ENCODE measurements at places on chromosomes 2 and 18.

DNA sequence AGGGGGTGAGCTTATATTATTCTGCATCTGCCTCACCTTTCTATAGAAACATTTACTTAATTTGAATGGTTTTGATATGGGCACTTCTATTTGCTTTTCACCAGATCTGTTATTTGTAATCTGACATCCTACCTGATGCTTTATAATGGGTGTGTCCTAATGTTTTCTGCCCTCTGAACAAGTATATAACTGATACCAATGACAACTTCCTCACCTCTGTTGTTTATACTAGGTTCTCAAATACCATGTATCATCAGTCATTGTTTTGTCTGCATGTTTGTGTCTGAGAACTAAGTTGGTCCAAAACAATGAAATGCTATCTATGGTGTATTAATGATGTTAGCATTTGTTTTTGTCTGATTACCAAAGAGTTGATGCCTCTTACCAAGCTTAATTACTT lies 45.8 kb downstream of the ITGA6 start:
- peaks cover 4% of the 10 kb centered on the region for H3K36me3 ChIP-seq
- H3K4me3 ChIP-seq, result no peak overlapping the region
- no peak overlapping the region for H3K27ac ChIP-seq
- peaks cover 26% of the 10 kb centered on the region for H3K4me1 ChIP-seq
- no peak for DNase-seq

- H3K4me1 ChIP-seq, result peaks cover 5% of the 10 kb centered on the region
- H3K27me3 ChIP-seq, result no peaks in the 10 kb centered on the region
- H3K4me3 ChIP-seq, result no peak overlapping the region
- no peak for DNase-seq
Observed at GRCh38 chr18:26083099-26083498, 7.3 kb downstream of the SS18 start.

DNA sequence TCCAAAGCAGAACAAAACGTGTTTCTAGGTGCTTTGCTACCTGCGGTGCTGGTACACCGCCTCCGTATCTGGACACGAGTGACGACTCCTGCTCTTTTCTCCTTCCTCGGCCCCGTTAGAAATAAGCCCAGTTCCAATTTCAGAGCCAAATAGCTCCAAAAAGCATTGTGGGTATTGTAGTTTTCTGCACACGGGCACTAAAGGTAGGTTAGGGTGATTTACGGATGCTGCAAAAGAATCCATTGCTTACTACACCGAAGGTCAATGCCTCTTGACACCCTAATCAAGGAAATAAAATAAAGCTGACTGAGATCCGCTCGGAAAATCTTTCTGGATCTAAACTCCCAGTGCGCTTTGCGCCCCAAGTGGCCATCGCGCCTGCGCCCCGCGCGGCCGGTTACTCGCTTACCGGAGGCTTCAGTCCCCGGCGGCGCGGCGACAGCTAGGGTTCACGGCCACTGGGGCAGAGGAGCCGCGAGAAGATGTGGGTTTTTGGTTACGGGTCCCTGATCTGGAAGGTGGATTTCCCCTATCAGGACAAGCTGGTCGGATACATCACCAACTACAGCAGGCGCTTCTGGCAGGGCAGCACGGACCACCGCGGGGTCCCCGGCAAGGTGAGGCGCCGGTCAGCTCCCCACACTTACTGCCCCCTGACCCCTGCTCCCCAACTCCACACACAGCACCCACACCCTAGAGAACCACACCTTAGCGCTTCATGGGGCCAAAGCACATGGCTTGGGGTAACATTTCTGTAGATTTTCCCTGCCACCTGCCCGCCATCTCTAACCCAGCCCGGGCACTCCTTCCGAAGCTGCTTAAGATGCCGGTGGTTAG lies at the start of gene CHAC2:
Gene CHAC2 (plus strand): TSS at position 400 of the 837 bp plus-strand sequence. CDS start 83 bp downstream, at position 483.
- no peaks in the 10 kb centered on the region for H3K36me3 ChIP-seq
- H3K27ac ChIP-seq, result peak within 1 kb of the TSS; percentile 90
- no peaks in the 10 kb centered on the region for H3K27me3 ChIP-seq

DNA sequence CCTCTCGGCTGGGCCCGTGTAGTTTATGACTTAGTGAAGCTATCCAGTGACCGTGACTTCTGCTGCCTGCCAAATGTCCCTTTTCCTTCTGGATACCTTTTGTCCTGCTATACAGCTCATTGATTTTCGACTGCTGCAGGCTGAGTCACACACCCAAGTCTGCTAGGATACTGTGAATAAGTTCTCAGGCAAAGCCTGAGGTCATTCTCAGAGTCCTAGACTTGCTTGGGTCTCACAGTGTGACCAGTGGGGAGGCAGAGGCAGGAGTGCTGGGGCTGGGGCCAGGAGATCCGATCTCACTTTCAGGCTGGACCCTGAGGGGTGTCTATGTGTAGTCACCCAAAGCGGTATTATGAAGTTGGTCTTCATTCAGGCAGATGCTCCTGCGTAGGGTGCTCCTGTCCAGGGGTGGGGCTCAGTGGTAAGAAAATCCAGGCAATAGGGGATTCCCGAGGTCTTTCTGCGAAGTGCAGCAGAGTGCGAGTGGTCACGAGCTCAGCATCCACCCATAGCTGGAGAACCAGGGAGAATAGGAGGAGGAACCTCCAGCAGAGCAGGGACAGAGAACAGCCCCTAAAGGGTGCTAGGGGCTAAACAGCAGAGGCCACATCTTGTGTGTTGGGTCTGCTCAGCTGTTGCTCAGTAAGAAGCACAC lies 268.6 kb upstream of the NCKAP5 start:
- no peak for DNase-seq
- H3K36me3 ChIP-seq, result no peaks in the 10 kb centered on the region
- H3K27ac ChIP-seq, result no peak overlapping the region
- no peaks in the 10 kb centered on the region for H3K4me1 ChIP-seq
- no peak overlapping the region for H3K4me3 ChIP-seq

- no peak overlapping the region for H3K4me3 ChIP-seq
- H3K27ac ChIP-seq, result no peak overlapping the region
- no peaks in the 10 kb centered on the region for H3K4me1 ChIP-seq
- no peaks in the 10 kb centered on the region for H3K36me3 ChIP-seq
- H3K27me3 ChIP-seq, result no peaks in the 10 kb centered on the region
Observed at GRCh38 chr18:62054929-62055498, 131.8 kb downstream of the PIGN start.

DNA sequence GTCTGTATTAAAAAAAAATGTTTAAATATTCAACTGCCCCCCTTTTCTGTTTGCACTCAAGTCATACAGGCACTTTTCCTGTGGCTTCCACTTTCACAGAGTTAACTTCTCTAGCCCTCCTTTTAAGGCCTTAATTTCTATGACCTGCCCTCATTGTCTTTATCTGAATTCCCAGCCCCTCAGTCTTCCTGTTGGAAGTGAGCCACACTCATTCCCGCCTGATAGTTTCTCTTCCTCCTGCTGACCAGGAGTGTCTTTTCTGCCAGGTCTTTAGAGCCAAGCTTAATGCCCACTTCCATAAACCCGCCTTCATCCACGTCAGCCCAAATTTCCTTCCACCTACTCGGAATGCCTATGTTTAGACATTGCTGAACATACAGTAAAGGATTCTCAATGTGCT lies 10.5 kb downstream of the COPS8 start:
- no peaks in the 10 kb centered on the region for H3K27me3 ChIP-seq
- no peak overlapping the region for H3K4me3 ChIP-seq
- H3K27ac ChIP-seq, result no peak overlapping the region
- H3K36me3 ChIP-seq, result peaks cover 10% of the 10 kb centered on the region

- DNase-seq, result no peak
- H3K4me3 ChIP-seq, result no peak overlapping the region
- no peaks in the 10 kb centered on the region for H3K27me3 ChIP-seq
Observed at GRCh38 chr2:219155054-219155644, 5.5 kb downstream of the NHEJ1 start.

GRCh38 chr2:205297846-205298245 lies 384.5 kb upstream of the NRP2 start:
- no peak overlapping the region for H3K4me3 ChIP-seq
- no peak for DNase-seq
- no peaks in the 10 kb centered on the region for H3K4me1 ChIP-seq
- H3K27ac ChIP-seq, result no peak overlapping the region

- no peaks in the 10 kb centered on the region for H3K36me3 ChIP-seq
- H3K27ac ChIP-seq, result no peak overlapping the region
- H3K4me3 ChIP-seq, result no peak overlapping the region
- H3K27me3 ChIP-seq, result no peaks in the 10 kb centered on the region
- DNase-seq, result no peak
- H3K4me1 ChIP-seq, result no peaks in the 10 kb centered on the region
Observed at GRCh38 chr2:19059076-19059475, 299.3 kb downstream of the OSR1 start.

- H3K27me3 ChIP-seq, result no peaks in the 10 kb centered on the region
- H3K4me1 ChIP-seq, result peaks cover 49% of the 10 kb centered on the region
- no peak overlapping the region for H3K4me3 ChIP-seq
- H3K27ac ChIP-seq, result peak overlapping the region; percentile 77
- H3K36me3 ChIP-seq, result peaks cover 5% of the 10 kb centered on the region
- DNase-seq, result peak; percentile 75
Observed at GRCh38 chr2:203869223-203870042, 1.9 kb downstream of the CTLA4 start.

DNA sequence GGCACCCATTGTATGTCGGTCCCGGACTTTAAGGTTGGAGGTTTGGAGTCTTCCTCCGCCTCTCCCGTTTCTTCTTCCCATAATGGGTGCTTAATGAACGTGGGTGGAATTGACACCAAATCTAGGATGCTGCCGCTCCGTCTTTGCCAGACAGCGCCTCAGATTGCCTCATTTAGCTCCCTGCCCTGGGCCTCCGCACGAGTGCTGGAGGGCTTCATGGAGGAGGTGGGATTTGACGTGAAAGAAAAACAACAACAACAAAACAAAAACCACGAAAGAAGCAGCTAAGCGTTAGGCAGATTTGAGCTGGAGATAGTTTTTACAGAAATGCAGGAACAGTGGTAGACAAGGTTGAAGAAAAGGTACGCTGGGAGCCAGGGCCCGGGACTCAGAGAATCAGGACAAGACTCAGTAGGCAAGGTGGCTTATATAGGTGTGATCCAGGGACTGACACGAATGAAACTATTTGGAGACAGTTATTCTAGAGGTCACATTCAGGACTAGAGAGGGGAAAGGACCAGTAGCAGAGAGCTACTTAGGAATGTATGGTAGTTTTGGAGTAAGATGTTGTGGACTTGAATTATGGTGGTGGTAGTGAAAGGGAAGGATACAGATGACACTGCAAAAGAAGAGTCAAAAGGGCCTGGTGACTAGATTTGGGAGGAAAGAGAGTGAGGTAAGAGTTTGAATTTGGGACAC lies 605 bp downstream of the ZNF2 start:
- no peaks in the 10 kb centered on the region for H3K27me3 ChIP-seq
- H3K4me3 ChIP-seq, result peak overlapping the region; percentile 92
- DNase-seq, result no peak

DNA sequence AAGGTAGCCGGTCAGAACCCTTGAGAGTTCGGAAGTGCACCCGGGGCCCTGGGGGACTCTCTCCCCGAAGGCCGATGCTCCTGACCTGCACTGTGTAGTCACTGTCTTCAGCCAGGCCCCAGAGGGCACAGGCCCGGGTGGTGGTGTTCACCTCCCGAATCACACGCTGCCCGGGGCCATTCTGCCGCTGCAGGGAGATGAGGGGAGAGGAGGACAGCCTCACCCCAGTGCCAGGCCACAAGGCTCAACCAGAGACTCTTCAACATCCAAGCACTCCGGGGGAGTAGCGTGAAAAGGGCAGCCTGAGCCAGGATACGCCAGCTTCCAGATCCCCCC lies 1.1 kb downstream of the FNDC4 start:
- H3K27ac ChIP-seq, result no peak overlapping the region
- DNase-seq, result no peak
- H3K4me3 ChIP-seq, result no peak overlapping the region
- peaks cover 35% of the 10 kb centered on the region for H3K27me3 ChIP-seq
- H3K4me1 ChIP-seq, result peaks cover 24% of the 10 kb centered on the region
- no peaks in the 10 kb centered on the region for H3K36me3 ChIP-seq

GRCh38 chr2:159108181-159108893 lies 139.9 kb downstream of the TANC1 start:
- no peaks in the 10 kb centered on the region for H3K36me3 ChIP-seq
- H3K4me1 ChIP-seq, result no peaks in the 10 kb centered on the region
- H3K27me3 ChIP-seq, result no peaks in the 10 kb centered on the region
- no peak for DNase-seq
- H3K4me3 ChIP-seq, result no peak overlapping the region

DNA sequence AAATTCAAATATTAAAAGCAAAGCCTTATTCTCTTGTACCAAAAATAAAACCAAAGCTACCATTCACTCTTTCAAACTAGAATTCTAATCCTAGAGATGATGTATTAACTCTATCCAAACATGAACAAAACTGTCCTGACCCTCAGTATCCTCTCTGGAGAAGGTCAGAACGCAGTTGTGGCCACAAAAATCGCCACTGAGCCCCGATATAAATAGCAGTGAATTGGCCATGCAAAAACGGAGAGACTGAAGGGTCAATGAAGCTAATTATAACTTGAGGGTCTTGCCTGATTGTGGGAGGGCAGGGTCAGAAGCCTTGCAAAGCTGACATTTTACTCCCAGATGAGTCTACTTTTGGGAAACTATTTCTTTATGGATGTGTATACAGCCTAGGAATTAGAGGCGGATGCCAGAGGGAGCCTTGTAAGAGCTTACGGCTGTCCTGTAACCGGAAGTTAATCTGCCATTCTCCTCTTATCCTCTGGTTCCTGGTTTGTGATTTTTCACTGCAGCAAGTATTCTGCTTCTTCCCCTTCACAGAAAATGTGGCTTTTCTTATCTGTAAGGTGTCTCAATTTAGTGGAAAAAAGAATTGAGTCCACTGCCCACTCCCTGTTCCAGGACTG lies 28.1 kb downstream of the CAVIN2 start:
- peaks cover 3% of the 10 kb centered on the region for H3K27me3 ChIP-seq
- no peak overlapping the region for H3K27ac ChIP-seq
- DNase-seq, result no peak
- H3K4me1 ChIP-seq, result no peaks in the 10 kb centered on the region
- no peaks in the 10 kb centered on the region for H3K36me3 ChIP-seq
- no peak overlapping the region for H3K4me3 ChIP-seq

DNA sequence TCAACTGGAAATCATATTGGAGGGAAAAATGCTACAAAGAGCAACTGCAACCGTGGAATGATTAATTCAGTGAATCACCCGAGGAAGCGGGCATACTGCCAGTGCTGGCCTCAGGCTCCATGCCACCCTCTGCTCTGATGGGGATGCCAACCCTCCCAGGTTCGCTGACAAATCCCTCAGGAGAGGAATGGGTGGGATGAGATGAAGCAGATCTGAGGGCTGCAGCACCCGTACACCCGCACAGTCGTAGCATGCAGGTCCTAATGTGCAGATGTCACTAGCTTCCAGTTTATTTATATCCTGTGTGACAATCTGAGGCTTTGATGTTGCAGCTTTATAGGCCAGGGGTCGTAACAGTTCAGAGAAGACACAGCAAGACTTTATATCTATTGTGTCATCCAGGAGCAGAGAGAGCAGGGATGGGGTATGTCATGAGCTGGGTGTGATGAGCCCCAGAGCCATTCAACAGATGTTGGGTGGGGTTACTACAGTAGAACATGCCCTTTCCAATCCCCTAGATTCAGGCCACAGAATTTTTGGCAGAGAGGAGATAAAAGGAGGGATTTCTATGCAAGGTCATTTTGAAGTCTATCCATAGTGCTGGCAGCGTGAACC lies 44.6 kb downstream of the DPP4 start:
- no peak overlapping the region for H3K4me3 ChIP-seq
- H3K27me3 ChIP-seq, result no peaks in the 10 kb centered on the region
- no peak overlapping the region for H3K27ac ChIP-seq
- peaks cover 3% of the 10 kb centered on the region for H3K4me1 ChIP-seq
- DNase-seq, result no peak
